ENCODE measurements at places on chromosomes 3 and 15.

- no peak for DNase-seq
Measured at GRCh38 chr3:148234536-148234935, 463.2 kb upstream of the AGTR1 start.

DNA sequence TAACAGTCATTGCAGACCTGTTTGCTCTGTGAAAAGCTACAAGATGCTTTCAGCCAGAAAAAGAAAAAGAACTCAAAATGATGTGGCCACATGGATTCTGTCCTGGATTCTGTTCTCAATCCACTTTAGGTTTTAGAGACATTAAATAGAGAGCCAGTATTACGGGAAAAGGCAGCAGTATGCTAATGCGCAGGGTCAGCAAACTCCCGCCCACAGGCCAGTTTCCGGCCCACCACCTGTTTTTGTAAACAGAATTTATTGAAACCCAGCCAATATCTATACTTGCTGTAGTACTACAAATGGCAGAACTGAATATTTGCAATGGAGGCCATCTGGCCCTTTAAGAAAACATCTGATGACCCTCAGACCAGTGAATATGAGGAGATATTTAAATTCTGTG is 416.1 kb downstream of the ERC2 start:
- no peak for DNase-seq

GRCh38 chr3:72270072-72270681 is 485.2 kb upstream of the PROK2 start:
- DNase-seq, result no peak

DNA sequence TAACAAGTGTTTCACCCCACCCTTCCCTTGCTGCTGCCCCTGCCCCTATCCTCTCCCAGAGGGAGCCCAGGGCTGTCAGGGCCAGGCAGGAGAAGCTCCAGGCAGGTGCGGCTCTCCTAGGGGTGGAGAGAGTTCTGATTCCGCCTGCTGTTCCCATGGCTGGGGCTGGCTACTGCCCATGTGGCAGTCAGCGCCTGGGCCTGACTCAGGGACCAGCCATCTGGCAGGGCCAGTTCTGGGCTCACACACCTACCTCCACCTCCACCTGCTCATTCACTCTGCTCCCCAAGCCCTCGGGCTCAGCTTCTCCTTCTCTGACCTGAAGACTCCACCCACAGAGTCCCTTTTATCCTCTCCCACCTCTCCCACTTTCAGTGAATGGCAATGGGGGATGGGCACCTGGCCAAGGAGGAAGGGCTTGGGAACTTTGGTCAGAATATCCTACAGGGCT is 23.4 kb downstream of the AMOTL2 start:
- DNase-seq, result no peak

DNA sequence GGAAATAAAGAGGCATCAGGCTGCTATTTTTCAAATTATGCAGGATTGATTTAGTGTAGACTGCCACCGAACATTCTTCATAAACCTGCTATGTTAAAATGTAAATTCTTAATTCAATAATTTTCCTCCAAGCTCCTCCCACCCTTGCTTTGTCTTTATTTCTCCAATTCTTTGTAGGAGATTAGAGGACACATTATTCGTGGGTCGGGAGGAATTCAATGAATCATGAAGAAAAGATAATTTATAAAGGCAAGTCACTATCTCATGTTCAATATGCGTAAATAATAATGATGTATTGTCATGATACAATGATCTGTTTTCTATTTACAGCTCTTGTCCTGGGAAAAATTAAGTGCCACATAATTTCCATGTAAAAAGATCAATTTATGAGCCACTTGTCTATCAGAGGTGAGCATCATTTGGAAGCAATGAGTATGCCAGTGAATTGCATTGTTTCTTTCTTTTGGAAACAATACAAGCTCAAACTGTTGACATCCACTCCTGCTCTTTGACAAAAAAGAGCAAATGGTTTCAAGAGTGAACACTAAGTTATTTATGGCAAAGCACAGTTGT is 148.0 kb upstream of the MITF start:
- no peak for DNase-seq

DNA sequence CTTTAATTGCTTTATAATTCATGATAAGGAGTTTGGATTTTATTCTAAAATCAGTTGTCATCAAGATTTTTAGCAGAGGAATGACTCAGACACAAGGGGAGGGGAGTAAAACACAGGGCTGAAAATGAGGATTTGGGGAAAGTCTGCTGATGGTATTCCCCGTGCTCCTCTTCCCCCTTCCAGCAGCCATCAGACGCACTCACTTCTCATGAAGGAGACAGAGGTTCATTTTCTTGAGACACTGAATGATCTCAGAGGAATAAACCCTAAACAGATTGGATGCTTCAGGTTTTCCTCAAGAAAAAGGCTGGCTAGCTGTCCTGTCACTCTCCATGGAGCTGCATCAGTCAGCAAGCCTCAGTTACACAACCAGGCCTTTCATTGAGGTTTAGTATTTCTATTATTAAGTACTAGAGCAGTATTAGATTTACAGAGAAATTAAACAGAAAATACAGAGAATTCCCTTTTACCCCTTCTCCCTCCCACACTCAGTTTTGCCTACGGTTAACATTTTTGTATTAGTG is 166.4 kb downstream of the C3orf70 start:
- DNase-seq, result no peak

GRCh38 chr3:30317561-30317960 is 288.8 kb upstream of the TGFBR2 start:
- no peak for DNase-seq

DNA sequence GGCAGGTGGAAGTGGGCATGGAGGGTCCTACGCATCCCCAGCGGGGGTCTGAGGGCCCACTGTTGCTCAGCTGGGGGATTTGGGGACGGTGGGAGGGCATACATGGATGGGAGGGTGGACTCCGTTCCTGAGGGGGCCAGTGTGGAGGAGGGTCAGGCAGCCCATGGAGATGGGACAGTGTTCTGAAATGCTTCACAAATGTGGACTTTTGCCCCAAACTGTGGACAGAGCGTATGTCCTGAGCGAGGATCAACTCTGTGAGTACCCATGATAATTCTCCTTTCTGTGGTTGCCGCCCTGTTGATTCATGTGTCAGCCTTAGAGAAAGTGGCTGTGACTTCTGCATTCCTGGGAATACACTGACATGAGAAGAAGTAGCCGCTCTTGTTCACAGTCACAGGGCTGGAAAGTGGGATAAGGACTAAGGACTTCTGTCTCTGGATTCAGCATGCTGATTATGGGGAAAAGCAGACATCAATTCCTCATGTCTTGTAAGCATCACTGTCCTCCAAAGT is 33.4 kb downstream of the SMAD3 start:
- no peak for DNase-seq

DNA sequence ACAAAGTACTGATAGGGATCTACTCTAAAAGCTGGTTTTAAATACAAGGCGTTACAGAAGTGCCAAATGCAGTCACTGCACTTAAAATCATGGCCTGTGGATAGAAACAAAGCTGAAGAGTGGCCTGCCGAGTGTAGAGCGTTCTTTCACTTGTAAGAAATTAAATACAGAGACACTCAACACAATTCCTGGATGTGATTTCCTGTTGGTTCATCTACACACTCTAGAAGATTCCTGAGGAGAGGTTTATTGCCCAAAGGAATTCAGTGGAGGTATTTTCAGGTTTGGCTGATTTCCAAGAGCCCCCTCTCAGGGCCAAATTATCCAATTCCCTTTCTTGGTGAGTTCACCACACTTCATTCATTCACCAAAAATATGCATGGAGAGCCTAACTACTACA is 200.3 kb upstream of the IL12A start:
- DNase-seq, result no peak

GRCh38 chr3:161540594-161540993 is 44.0 kb downstream of the OTOL1 start:
- no peak for DNase-seq

DNA sequence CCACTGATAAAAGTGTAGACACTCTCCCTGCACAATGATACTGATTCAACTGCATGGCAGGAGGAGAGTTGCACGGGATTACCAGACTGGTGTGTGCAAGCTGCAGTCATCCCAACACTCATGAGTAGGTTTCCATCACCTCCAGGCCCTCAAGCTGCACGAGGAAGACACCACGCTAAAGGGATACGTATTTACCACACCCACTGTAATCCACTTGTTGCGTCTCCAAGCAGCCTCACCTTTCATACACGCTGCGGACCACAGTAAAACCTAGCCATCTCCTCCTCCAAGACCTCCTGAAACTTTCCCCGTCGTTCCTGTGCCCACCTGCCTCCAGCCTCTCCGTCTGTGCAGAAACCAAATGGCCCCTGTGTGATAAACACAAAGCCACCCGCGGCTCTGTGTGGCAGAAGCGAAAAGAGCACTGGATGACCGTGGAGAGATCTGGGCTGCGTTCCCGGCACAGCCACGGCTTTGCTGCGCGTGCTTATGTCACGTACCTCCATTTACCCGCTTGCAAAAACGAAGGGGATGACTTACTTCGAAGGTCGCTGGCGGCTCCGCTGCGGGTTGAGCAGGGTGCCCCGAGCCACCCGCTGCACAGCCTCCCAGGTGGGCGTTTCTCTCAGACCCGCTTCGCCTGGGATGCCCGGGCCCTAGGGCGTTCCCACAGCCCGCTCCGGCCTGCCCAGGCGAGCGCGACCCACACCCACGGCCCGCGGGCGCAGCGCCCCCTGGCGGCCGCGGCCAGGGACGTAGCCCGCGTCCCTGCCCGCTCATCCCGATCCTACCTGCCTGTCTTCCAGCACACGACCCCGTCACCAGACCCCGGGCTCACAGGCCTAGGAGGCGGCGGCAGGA is 643 bp downstream of the ABCC5 start:
- DNase-seq, result peak; percentile 7

- DNase-seq, result no peak
Measured at GRCh38 chr3:88041005-88041404, 17.8 kb downstream of the CGGBP1 start.

- DNase-seq, result no peak
Measured at GRCh38 chr15:81940467-81941451, 105.1 kb downstream of the MEX3B start.

DNA sequence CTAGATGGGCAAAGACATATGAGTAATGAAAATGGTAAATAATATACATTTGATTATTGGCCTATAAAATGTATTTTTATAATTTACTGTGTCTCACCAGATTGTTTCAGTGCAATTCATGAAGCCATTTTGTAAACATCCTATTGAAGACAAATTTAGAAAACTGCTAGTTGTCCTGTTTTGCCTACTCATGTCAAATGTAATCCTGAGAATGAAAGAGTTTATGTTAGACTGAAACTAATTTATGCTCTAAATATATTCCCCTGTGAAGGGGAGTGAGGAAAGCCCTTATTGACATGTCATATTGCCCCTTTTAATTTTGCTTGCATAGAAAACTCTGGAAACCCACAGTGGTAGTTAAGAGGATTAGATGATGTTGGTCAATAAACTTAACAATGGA is 610.0 kb downstream of the NAALADL2 start:
- no peak for DNase-seq

DNA sequence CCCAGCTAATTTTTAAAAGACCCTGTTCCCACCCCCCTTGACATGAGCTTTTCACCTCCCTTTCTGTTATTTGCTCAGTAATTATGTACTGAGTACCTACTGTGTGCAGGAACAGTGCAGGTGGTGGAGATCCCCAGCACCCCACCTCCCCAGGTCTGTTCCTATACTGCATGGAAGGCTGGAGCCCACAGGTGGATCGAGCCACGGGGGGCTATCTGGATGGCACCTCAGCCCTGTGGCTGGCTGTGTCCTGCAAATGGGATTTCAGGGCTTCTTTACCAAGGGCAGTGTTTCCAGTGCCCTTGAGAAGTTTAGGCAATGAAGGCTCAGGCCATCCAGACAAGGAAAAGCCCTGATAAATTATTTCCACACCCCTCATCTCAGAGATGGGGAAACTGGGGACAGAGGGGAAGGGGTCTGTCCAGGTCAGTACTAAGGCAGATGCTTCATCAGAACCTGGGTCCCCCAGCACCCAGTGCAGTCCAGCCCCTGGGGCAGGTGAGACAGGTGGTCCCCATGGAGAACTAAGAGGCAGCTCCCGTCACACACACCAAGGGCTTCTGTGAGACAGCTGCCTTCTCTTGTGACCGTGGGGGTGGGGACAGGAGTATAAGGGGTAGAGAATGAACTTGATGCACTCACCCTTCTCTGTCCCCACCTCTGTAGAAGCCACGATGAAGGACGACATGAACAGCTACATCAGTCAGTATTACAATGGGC is 109.6 kb downstream of the ETFA start:
- no peak for DNase-seq

GRCh38 chr3:112095731-112096130 is 9.5 kb downstream of the C3orf52 start:
- no peak for DNase-seq

DNA sequence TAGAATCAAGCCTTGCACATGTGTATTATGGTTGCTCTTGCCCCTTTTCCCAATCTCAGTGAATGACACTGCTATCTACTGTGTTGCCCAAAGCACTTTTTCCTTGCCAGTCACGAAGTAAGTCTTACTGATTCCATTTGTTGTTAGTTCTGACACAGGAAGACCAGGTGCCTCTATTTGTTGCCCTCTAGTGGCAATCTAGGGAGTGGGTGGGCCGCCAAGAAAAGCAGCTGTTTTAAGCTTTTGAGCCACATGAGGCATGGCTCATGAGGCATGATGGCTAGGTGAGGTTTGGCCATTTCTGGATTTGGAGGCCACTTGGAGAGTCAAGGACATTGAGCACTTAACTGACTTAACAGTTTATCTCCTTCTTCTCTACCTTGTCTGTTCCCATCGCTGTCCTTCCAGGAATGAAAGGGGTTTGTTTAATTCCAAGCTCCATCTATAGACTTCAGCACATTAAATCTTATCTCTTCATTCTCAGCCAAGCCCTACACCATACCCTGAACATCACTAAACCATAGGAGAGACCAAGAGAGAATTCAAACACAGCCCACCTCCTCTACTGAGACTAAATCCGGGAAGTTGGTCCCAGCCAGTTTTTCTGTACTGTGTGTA is 103.1 kb downstream of the HCN4 start:
- DNase-seq, result peak; percentile 10

- no peak for DNase-seq
Measured at GRCh38 chr3:156472684-156473083, 82.2 kb downstream of the SSR3 start.

GRCh38 chr15:101213570-101213969 is 38.3 kb downstream of the CHSY1 start:
- no peak for DNase-seq

GRCh38 chr3:146380046-146380445 is 89.3 kb downstream of the PLSCR2 start:
- no peak for DNase-seq

DNA sequence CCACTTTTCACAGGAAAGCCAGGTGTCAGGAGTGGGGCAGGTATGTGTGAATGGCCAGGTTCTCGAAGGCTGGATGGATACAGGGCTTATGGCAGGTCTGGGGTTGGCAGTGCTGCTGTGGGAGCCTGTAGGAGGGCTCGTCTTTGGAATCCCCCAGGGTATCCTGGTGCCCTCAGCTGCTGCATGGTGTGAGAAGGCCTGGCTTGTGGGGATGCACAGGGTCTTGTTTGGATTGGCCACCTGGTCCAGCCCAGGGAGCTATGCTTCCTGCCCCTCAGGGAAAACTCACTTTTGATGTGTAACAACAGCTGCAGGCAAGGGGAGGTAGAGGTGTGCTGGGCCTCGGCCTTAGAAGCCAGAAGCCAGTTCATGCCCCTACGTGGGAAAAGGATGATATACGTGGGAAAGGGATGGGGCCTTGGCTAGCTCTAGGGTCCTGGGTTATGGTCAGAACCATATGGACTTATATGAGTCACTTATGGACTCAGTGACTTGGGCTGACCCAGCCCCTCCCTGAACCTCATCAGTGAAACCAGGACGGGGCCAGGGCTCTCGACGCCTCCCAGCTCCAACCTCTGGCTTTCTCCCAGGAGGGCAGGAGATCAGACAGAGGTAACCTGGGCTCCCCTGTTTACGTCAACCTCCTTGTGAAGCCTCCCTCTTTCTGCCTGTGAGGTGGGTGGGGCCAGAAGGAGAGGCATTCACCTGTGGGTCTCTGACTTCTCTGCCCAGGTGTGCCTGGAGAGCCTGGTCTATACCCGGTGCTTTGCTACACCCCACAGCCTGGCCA is 37.8 kb upstream of the CSPG4 start:
- DNase-seq, result no peak
